ENCODE measurements at places on chromosomes 13 and 19.

DNA sequence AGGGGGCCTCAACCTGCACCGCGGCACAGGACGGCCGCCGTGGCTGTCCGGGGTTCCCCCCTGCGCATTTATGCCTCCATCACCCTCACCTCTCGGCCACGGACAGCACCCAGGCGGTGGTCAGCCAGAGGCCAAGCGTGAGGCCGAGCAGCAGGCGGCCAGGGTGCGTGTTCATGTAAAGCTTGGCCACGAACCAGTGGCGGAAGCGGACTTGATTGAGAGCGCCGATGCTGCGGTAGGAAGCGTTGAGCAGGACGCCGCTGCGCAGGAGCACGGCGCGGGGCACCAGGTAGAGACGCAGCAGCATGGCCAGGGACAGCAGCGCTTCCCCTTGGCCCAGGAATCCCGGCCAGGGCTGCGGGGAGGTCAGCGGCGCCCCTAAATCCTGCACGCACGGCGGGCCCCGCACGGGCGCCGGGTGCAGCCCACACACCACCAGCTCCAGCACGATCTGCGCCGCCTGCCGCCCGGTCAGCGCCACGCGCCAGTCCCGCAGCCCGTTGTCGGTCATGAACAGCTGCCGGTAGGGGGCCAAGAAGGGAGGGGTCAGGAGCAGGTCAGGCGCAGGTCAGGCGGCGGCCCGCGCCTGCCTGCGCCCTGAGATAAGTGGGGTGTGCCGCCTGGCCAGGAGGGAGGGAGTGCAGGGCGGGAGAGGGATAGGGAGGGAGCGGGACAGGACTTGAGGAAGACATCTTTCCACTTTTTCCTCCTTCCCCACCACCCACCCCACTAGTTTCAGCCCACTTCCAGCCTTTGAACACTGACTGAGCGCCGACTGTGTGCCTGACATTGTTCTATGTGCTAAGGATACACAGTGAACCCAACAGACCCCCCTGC lies 6.5 kb downstream of the KCNN4 start:
- no peak for DNase-seq

DNA sequence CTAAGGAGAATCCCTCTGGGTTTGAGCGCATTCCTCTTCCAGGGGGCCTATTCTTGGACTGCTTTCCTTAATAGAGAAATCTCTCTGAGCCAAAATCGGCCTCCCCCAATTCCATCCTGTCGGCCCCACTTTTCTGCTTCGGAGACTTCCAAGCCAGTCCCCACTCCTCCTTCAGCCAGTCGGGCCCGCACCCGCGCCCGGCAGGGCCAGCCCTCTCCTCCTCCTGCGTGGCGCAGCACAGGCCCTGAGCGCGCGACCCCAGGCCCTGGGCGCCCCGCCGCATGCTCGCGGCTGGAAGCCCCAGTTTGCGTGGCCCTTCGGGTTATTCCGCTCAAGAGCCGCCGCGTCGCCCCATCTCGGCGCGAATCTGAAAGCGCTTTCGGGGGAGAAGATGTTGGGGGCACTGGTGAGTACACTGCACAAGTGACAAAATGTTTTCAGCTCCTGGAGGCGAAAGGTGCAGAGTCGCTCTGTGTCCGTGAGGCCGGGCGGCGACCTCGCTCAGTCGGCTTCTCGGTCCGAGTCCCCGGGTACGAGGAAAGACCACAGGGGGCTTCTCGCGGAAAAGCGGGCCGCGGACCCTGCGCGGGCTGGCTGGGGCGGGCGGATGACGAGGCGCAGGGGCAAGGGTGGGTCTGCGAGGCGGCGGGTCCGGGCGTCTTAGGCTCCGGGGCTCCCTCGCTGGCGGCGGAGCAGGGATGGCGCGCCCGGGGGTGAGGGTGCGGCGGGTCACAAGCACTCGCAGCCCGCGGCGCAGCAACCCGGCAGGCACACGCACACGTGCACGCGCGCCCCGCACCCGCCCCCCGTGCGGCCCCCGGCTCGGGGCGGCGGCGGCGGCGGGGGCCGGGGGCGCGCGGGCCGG lies at the start of gene IL17D:
IL17D (plus strand) TSS at position 785 of the 865 bp plus-strand sequence. CDS start 303 bp downstream, outside the sequence.
- DNase-seq: no peak

DNA sequence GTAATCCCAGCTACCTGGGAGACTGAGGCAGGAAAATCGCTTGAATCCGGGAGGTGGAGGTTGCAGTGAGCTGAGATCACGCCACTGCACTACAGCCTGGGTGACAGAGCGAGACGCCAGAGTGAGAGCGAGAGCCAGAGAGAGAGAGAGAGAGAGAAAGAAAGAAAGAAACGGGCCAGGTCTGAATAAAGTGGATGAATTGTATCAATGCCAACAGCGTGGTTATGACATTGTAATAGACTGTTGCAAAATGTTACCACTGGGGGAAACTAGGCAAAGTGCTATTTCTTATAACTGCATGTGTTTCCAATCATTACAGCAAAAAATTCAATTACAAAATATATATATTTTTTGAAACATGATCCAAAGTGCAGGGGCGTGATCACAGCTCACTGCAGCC lies 11.8 kb upstream of the BTBD2 start:
- no peak for DNase-seq

DNA sequence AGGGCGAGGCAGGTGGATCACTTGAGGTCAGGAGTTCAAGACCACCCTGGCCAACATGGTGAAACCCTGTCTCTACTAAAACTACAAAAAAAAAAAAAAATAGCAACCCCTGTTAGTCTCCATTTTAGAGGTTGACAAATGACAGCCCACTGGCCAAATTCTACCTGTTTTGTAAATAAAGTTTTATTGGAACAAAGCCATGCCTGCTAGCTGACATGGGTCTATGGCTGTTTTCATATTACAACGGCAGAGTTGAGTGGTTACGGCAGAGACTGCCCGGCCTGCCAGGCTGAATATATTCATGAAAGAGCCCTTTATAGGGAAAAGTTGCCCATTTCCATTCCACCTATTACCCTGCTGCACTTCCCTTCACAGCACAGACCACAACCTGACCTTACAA lies 103.3 kb downstream of the ZNF557 start:
- DNase-seq: no peak

DNA sequence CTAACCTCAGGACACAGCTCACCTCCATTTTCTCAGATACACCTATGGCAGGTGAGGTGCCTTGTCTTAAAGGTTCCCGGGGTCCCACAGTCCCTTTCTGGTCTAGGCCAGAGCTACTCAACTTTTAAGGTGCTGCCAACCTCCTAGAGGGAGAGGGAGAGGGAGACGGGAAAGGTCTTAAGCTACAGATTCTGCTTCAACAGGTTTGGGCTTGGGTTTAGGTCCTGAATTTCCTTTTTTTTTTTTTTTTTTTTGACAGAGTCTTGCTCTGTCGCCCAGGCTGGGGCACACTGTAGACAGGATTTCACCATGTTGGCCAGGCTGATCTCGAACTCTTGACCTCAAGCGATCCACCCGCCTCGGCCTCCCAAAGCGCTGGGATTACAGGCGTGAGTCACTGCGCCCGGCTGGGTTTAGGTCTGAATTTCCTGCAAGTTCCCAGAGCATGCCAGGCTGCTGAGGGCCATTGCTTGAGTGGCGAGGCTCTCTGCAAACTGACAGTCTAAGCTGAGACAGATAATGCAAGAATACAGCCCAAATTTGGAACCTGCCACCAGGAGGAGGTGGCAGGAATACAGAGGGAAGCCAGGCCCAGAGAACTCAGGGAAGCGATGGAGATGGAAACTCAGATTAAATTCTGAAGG lies 7.8 kb upstream of the SYCN start:
- no peak for DNase-seq

GRCh38 chr19:14112051-14112808 lies 5.3 kb downstream of the PRKACA start:
- no peak for DNase-seq

GRCh38 chr13:112078879-112079531 lies 12.1 kb downstream of the SOX1 start:
- no peak for DNase-seq

GRCh38 chr19:48896191-48896720 lies 2.3 kb downstream of the TULP2 start:
- no peak for DNase-seq

DNA sequence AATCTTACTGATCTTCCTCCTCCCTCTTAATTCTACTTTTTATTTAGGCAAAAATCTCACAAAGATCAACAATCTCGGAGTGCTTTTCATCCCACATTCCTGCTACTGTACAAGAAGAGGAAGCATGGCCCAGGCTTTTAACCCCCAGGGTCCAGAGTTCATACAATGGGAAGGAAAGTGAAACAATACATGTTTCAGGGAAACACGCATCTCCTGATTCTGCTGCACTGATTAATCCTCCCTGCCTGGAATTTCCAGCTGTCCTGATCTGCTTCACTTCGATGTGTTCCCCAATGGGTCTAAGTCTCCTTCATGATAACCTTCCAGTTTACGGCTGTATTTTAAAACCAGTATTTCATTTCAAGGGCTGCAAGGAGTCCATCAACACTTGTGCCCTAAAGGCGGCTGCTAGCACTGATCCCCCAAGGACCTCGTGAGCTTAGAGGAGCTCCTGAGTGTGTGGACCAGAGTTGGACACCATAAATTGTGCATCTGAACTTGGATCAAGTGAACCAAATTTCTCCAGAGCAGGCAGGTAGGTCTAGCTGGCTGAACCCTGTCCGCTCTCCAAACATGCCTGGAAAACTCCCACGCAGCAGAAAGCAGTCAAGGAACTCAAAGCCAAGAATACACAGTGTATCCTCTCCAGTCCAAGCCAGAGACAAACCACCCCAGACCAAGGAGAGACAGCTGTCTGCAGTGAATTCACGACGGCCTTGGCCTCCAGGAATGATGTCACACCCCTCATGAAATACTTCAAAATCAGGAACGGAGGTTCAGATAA lies 44.3 kb downstream of the COL4A1 start:
- DNase-seq: no peak

- no peak for DNase-seq
Observed at GRCh38 chr13:78060966-78061365, 142.3 kb upstream of the EDNRB start.

DNA sequence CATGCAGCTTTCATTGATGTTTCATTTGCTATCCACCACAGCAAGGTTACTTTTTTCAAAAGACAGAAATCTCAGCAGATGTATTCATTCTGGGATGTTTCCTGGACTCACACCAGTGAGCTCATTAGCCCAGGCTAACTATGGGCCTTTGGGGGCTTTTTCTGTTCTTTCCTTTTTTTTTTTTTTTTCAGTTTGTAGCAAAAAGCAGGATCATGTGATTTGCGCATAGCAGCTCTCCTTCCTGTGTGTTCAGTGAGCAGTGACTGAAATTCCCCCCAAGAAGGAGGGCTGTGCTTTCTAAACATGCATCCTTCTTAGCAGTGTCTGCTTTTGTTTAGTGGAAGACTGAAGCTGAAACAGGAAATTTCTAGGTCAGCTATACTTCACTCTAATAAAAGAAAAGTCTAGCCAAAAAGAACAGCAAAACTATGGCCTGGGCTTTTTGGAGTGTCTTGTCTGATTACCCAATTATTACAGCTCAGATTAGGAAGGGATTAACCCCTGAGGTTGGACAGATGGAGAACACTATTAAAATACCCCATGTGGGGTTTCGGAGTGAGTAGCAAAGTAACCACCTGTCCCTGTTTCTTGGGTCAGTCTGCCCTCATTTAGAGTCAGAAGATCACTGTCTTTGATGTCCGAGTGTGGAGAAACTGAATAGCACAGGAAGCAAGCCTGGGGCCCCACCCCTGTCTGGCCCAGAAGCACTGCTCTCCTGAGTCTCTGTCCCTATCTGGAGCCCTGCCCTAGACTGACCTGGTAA lies 8.9 kb upstream of the AMER2 start:
- no peak for DNase-seq

- no peak for DNase-seq
Observed at GRCh38 chr13:69107436-69107835, 1000.2 kb upstream of the ATXN8OS start.

- DNase-seq: no peak
Observed at GRCh38 chr13:92805766-92806165, 420.8 kb upstream of the GPC6 start.

DNA sequence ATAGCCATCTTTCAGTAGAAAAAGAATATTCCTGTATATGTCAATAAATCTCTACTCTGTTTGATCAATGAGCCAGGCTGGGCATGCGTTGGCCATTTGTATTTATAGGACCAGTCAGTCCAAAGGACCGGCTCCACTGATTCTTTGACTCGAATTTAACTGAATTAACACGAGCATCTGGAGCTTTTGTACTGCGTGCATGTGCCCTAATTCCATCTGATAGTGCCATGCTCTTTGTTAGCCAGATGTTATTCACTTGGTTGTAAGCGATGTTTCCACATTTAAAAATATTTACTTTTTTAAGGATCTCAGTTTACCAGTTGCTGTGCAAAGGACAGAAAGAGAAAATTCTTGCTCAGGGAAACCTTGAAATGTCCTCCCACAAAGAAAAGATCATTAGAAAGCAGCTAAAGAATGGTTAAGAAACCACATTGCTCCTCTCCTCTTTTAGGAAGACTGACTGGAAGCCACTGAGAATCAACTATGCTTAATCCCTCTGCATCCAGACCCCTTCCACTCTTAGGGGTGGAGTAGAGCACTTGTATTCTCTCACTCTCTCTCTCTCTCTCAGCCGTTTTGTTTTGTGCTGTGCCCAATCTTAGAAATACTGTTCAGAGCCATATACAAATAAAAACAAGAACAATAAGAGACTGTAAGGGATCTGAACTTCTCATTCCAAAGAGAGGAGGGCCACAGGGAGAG lies 165.8 kb downstream of the DCLK1 start:
- no peak for DNase-seq

- no peak for DNase-seq
Observed at GRCh38 chr13:36914648-36915047, 5.4 kb downstream of the SMAD9 start.

DNA sequence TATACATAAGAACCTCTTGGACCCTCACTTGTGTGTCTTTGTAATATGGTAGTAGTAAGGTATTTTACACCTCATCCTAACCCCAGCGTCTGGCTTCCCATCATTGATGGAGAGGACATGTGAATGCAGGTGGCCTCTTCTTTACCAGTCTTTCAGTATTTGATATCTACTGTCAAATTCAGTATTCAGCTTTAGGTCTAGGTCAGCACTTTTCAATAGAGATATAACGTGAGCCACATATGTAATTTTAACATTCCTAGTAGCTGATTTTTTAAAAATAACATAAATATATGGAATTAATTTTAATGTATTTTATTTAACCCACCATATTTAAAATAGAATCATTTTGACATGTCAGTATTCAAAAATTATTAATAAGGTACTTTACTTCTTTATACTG lies 2.9 kb downstream of the RAP2A start:
- no peak for DNase-seq

DNA sequence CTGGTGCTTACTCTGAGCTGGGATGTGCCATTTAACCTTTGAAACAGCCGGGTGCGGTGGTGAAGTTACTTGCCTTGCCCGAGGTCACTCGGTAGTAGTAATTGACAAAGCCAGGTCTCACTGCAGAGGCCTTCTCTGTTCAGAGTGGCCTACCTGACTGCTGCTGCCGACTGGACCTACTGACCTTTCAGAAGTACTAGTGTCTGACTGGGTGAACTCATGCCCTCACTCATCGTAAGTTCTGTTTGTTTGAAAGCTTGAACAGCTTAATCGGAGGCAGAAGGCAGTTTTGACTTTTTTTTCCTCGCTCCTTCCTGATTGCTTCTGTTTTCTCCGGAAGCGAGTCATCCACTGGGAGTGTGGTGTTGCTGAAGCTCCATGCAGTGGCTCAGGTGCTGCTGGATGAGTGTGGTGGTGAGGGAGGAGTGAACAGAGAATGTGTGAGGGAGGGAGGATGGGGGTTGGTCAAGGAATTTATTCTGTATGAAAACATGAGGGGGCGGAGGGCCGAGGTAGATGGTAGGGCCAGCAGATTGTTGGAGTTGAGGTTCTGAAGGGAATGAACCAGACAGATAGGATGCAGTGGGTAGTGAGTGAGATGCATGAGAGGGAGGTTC lies 2.7 kb downstream of the SPINT2 start:
- no peak for DNase-seq

All from DMS153 (cell line).